IPS-NIHi11 (cell line): ENCODE measurements at places on chromosomes 1 and 21.

GRCh38 chr1:162590686-162591085 is 29.2 kb downstream of the UAP1 start:
- DNase-seq: no peak

DNA sequence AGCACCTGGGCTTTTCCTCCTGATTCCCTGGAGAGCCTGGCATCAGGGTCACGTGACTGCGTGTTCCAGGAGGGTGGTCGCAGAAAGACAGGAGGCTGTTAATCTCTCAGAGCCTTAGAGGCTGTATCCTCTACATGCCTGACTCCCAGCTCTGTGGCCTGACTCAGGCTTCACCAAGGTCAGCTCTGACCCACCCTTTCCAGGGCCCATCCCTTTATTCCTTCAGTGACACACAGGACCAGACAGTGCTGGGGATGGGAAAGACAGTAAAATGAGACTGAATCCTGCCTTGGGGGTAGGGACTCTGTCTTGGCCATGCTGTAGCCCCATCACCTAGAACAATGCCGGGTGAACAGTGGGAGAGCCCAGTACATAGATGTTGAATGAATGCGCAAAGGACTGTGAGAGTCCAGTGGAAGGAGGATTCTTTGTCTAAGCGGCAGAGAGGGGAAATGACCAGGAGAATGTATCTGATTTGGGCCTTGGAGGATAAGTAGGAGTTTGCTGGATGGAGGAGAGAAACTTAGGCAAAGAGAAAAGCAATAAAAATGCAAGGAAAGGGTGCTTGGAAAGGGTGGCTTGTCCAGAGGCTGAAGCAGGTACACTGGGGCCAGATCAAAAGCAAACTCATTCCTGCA is 33.0 kb downstream of the EPHX1 start:
- no peak for DNase-seq

GRCh38 chr1:170204121-170204520 is 58.4 kb downstream of the NTMT2 start:
- DNase-seq: no peak

GRCh38 chr1:69088571-69088970 is 479.2 kb upstream of the LRRC7 start:
- DNase-seq: no peak

- no peak for DNase-seq
Observed at GRCh38 chr1:54537611-54538010, 10.4 kb upstream of the ACOT11 start.

GRCh38 chr1:37152491-37152890 is 118.2 kb upstream of the GRIK3 start:
- DNase-seq: no peak

- DNase-seq: no peak
Observed at GRCh38 chr1:35888255-35888654, 5.2 kb downstream of the AGO1 start.

DNA sequence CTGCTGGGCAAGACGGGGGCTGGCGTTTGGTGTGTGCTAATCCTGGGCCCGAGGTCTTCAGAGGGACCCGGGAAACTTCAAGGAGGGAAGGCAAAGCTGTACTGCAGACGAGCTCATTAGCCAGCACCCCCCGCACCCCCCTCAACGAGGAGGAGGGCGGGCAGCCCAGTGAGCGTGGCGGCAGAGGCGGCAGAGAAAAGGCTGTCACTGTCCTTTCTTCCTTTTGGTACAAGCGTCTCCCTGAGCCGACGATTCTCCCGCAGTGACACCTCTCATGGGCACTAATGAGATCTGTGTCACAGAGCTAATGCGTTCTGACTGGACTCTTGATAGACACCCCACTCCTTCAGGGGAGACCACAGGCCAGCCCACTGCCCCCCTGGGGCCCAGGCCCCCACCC is 29.5 kb downstream of the DMAP1 start:
- no peak for DNase-seq

DNA sequence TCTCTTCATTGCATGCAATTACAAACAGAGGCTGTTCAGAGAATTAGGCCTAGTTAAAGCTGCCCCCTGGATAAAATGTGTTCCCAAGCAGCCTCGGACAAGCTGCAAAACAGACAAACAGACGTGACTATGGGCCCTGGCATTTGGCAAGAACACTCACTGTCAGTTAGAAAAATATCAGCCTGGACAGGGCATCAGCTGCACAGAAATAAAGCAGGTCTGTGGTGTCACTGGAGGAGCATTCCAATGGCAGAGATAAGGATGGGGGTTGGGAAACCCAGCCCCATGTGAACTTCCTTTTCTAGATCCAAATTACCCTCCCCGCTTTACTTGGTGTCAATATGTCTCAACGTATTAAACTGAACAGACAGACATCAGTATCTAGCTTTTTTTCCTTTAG is 177.1 kb downstream of the GPATCH2 start:
- DNase-seq: no peak

- peak; percentile 80 for DNase-seq
Observed at GRCh38 chr1:214281021-214281719, at the start of gene SMYD2. SMYD2 (plus strand) TSS chr1:214281159; CDS start chr1:214281255, 96 bp downstream.

DNA sequence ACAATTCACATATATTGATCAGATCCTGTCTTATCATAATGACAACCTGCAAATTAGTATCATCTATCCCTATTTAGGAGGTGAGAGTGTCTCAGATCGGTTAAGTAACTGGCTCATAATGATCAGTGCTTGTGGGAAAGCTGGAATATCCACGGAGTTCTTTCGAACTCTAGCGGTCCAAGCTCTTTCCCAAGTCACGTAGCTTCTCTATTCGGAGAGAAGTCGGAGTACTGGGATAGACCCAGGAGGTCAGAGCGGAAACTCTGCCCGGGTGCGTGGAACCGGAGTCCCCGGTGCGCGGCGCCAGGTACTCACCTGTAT is 339 bp downstream of the PTGS2 start:
- no peak for DNase-seq

DNA sequence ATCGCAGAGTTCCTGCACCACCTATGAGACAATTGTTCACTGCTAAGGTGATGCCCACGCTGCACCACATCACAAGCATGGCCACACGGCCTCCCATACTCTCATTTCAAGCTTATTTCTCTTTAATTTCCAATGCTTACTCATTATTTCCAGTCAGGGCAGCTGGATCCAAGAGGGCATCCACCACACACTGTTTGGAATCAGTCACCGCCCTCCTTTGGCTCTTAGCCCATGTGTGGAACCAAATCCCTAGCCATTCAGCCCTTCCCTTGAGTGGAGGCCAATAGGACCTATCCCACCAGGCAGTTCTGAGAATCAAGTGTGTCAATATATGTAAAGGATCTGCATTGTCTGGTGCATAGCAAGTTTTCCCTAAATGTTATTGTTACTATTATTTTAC is 26.3 kb upstream of the PALMD start:
- peak; percentile 13 for DNase-seq

- no peak for DNase-seq
Observed at GRCh38 chr1:67980028-67980427, 70.4 kb downstream of the DIRAS3 start.

- peak; percentile 54 for DNase-seq
Observed at GRCh38 chr1:9827558-9828185, 3.9 kb upstream of the CLSTN1 start.

DNA sequence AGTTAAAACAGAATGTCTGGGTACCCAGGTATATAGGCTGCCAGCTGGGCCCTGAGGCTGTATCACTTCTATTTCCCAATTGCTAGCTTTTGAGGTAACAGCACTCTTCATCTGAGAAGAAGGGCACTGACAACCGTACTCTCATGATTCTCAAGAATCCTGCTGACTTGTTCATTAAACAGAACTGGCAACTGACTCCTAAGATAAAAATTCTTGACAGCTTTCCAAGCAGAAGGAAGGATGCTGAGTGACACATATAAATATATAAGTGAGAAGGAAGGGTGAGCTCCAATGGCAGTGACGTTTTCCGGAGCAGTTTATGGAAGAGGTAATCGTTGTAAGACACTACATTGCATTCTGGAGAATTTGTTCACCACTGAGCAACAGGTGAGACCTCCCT is 48.1 kb upstream of the NRIP1 start:
- no peak for DNase-seq

DNA sequence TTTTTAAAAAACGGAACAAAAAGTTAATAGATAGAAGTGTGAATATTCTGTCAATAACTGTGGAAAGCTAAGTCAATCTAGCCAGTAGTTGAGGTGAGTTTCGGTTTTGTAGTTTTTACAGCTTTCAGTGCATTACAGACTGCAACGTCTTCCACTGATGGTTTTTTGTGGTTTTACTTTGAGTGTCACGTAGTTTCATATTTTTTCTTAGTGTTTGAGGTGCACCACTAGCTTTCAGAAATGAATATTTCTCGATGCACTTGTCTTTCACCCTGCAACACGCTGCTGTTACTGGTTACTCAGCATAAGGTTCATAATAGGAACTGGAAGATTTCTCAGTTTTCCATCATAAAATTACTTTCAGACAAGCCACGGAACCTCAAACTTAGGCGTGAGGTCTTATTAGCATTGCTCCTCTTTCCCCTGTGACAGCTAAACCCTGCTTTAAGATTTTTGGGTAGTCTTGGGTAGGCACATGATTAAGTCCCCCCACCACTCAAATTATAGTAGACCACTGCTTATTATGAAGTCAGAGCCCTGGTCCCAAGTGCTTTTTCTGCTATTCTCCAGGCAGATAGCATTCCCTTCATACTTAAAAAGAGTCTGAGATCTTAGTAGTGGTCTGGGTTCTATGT is 1412.7 kb downstream of the KCNT2 start:
- no peak for DNase-seq

GRCh38 chr1:241299347-241299746 is 57.7 kb downstream of the RGS7 start:
- no peak for DNase-seq
